ENCODE measurements at places on chromosomes 2 and 18.
A peak's percentile ranks its signal among the peaks of the same experiment; 100 is the strongest.

GRCh38 chr18:57188851-57189557 is 42.1 kb downstream of the BOD1L2 start:
- DNase-seq = no peak

DNA sequence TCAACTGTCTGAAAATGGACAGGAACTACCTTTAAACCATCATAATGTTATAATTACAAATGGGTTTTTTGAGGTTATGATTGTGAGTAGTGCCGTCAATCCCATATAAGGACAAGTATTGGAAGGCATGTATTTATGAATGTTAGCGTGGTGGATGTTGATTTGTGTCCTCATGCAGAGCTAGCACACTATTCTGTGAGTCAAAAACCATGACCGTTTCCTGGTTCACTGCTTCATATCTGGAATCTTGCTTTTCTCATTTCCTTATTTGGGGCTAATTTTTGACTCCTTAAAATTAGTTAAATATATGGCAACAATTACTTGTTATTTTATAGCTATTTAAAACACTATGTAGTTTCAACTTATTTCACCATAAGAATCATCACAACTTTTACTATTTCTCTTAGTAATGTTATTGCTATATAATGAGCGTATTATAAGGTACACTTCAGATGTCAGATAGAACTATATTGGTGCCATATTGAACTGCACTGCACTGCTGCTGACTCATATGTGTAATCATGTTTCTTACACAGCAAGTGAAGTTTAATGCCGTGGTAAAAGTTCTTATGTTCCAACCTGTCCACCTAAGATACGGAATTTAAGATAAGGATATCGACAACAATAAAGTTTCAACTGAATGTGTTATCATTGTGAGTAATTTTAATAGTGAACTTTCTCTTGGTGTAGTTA is 192.8 kb downstream of the PTGR3 start:
- no peak for DNase-seq

DNA sequence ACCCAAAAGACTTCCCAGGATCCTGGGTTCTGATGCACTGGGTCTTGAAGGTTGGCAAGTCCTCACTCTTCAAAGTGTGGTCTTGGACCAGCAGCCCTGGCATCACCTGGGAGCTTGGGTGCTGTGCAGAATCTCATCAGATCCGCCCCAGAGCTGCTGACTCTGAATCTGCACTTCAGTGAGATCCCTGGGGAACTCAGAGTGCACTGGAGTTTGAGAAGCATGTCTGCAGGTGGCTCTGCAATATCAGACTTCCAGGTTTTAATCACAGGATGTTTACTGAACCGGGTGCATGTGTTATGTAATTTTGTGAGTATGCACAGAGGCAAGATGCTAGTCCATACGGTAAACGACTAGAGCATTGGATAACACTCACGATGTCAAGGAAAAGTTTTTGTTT is 58.0 kb upstream of the BOD1L2 start:
- peak; percentile 12 for DNase-seq

- DNase-seq = no peak
Observed at GRCh38 chr2:170533156-170533555, 182.0 kb upstream of the SP5 start.

DNA sequence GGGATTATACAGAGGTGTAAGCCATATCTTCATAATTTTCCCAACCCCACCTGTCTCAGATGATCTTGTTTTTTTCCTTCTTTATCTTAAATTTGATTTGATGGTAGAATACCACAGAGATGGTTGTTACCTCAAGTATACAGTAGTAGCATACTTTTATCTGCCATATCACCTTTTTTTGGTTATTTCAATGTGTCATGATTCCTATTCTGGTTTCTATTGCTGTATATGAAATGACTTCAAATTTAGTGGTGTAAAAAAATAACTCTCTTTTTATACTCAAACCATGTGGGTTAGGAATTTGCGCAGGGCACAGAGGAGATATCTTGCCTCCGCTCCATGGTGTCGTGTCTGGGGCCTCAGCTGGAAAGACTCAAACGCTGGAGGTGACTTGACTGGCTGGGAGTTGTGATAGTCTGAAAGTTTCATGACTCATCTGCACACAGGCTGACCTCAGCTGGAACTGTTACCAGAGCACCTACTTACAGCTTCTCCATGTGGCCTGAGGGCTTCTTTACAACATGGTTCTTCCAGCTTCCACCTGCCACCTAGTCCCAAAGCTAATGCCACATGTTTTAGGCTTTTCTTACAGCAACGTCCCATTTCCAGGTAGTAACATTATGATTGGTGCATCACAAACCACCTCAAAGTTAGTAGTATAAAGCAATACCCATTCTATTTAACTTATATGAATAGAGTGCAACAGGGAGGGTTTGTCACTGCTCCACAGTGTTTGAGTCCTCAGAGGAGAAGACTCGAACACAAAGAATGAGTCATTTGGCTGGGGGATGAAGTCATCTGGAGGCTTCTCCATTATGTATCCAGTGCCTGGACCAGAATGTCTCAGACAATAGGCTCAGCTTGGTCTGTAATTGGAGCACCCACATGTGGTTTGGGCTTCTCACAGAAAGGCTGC is 82.3 kb upstream of the XPO1 start:
- DNase-seq = no peak

DNA sequence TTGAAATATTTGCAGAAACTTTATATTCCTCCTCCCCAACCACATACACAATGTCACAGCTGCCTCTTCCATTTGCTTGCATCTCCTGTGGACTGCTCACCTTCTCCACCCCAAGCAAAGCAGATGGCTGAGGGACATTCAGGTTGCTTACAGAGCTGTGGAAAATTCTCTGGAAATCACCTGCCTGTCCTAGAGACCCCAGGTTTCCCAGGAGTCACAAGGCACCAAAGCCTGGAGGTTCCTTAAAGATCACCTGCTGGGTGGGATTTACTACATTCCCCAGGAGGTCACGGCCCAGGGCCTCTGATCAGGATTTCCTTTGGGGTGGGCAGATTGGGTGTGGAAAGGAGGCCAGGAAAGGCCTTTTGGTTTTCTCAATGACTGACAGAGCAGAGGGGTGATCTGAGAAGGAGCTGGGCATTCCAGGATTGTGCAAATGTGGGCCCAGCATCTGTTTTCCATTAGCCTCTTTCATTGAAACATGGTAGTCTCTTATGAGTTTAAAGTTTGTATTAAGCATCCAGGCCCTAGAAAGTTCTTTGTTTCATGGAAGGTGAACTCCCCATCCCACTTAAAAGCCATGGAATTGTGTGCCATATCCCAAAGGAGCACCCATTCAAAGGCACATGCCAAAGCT is 410.7 kb upstream of the TNP1 start:
- DNase-seq = no peak

GRCh38 chr18:70421471-70422390 is 132.9 kb downstream of the SOCS6 start:
- DNase-seq = no peak

GRCh38 chr2:241834527-241835210 is 24.0 kb downstream of the PDCD1 start:
- no peak for DNase-seq

- no peak for DNase-seq
Observed at GRCh38 chr2:179263446-179264367, 925 bp downstream of the SESTD1 start.

- DNase-seq = peak; percentile 2
Observed at GRCh38 chr2:228039752-228040534, 141.5 kb downstream of the SPHKAP start.

- DNase-seq = no peak
Observed at GRCh38 chr2:29253-29652, 17.1 kb downstream of the FAM110C start.

- no peak for DNase-seq
Observed at GRCh38 chr18:78861116-78861515, 118.5 kb upstream of the SALL3 start.

DNA sequence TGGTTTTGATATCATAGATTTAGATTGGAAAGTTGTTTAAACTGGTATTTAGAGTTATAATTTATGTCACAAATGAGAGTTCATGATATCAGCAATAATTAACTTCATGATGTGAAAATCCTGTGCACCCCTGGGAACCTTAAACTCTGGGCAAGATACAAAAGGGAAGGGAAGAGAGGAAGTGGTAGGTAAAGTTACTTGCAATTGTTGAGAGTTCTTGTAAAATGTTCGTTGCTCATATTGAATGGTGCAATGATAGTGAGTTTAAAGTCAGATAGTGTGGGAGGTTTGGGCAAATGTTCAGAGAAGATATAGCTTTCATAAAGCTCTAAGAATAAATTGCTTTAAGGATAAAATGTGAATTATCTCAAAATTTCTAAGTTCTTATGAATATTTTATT is 75.4 kb downstream of the SP110 start:
- DNase-seq = no peak

DNA sequence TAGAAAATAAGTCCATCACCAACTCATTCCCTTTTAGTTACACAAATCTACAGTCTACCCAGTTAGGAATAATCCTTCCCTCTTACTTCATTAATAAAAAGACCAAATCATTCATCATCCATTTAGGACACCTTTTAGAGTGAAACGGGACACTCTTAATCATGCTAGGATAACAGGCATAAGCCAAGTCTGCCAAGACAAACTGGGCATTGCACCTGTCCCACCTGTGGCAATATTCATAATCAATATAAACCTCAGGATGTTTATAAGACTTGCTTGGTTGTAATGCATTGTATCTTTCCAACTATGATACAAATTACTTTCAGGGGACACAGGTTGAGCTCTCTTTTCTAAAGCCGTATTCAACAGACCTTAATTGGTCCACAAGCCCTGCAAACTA is 82.7 kb upstream of the SH3BP4 start:
- no peak for DNase-seq

GRCh38 chr2:213147538-213147937 is 3.9 kb downstream of the IKZF2 start:
- DNase-seq = no peak

- DNase-seq = no peak
Observed at GRCh38 chr2:142868229-142868762, 9.2 kb upstream of the KYNU start.

DNA sequence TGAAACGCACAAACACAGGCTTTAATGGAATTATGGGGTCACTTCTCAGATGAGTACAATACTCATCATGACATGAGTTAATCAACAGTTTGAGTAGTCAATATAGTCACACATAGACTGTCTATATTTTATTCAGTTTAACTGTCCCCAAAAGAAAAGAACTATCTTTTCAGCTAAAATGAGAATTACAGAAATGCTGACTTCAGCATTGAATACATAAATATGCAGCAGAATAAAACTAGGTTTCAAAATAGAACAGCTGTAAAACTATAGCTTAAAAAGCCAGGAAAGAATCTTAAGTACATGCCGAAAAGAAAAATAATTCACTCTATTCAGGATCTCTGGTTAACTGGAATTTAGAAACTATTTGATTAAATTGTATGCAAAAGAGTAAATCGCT is 30.0 kb downstream of the SMAD4 start:
- no peak for DNase-seq

DNA sequence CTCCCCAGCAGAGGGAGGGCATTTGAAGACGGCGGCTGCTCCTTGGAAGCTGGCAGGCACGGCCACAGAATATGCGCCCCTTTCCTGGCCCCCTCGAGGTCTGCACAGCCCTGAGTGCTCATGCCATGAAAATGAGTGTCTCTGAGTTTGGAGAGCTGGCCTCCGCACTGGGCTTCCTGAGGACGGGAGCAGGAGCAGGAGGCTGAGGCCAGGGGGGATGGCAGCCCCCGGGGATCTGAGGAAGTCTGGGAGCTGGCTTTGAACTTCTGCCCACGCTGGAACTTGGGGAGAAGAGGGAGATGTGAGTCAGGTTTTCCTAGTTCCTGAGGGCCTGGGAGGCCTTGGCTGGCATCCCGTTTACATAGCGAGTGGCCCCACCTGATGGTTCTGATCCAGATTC is 47.0 kb downstream of the RRM2 start:
- DNase-seq = no peak

DNA sequence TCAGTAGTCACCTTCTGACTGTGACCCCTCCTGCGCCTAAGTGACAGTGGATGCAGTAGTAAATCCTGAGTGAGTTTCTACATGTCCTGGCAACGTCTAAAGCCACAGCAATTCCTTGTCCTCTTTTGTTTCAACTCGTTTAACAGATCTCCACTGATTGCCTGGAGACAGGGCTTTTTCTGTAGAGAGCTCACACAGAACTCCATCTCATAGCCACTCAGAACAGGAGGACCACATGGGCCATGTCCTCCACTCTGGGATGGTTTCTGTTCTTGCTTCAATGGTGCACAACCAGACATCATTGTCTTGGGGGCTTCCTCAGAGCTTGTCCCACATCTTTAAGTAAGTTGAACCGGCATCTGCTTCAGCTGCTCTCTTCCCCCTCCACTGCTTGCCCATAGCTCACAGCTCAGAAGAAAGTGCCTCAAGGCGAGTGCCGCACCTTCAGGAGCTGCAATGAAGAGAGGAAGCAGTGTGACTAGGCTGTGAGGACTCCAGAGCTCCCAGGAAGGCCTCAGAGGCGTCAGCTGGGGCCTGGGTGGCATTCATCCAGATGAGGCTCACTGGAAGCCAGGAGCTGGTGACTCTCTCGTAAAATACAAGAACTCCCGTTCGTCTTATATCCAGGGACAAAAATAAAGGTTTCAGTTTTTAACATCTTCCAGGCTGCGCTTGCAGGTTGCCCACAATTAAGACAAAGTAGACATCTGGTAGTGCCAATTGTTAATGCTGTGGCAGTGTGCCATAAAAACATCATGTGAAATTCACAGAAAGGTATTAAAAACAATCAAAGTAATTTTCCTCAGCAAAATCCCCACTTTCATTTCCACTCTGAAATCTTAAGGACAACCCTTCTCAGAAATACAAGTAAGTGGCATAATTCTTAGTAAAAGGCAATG is 37.3 kb downstream of the ST3GAL5 start:
- no peak for DNase-seq

GRCh38 chr2:162044586-162044985 is 29.4 kb downstream of the DPP4 start:
- DNase-seq = no peak

DNA sequence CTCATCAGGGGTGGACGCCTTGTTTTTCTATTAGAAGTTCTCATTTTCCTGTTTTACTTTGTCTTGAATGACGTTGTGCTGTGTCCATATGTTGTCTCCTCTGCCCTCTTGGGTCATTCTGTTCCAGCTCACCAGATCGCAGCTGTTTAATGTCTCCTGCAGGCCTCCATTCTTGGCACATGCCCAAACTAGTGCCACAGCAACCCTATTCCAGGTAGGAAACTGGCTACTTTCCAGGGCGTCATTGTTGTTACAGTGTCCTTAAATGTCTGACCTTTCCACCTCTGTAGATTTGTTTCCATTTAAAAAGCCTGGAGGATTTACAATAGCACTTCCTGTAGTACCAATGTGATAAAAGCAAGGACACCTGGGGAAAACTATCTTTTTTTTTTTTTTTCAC is 500.7 kb downstream of the METTL4 start:
- no peak for DNase-seq

DNA sequence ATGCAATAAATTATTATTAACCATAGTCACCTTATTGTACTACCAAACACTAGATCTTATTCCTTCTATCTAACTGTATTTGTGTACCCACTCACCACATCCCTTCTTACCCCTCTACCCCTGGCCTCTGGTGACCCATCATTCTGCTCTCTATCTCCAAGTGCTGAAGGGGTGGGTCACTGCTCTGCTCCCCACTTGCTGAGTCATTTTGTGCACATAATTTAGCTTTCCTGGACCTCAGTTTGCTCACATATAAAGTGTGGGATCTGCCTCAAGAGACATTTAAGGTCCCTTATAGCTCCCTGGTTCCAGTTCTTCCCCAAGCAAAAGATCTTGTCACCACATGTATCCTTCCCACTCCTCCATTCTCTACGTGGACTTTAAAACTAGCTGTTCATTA is 169.4 kb downstream of the ZNF385B start:
- DNase-seq = no peak

- no peak for DNase-seq
Observed at GRCh38 chr2:225600865-225601264, 201.4 kb downstream of the NYAP2 start.

GRCh38 chr18:21901423-21901945 is 160.9 kb downstream of the MIB1 start:
- no peak for DNase-seq

All from NCI-H187 (cell line).